ENCODE measurements at places on chromosomes 1 and 21.
A peak's percentile ranks its signal among the peaks of the same experiment; 100 is the strongest.

GRCh38 chr21:34526618-34527290 is 14.7 kb upstream of the KCNE1 start:
- DNase-seq, result peak; percentile 51

- no peak for DNase-seq
Measured at GRCh38 chr21:26001356-26001755, 169.2 kb downstream of the APP start.

GRCh38 chr1:201112173-201112731 is at the start of gene CACNA1S:
Gene CACNA1S, minus strand, starts transcription at chr1:201112426. Its CDS starts 87 bp downstream, at chr1:201112339.
- no peak for DNase-seq

DNA sequence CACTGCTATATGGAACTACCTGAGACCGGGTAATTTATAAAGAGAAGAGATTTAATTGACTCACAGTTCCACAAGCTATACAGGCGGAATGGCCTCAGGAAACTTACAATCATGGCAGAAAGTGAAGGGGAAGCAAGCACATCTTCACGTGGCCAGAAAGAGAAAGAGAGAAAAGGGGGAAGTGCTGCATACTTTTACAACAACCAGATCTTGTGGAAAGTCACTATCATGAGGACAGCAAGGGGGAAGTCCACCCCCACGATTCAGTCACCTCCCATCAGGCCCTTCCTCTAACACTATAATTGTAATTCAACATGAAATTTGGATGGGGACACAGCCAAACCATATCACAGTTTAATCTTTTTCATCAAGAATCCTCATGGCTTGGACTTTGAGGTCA is 339.2 kb upstream of the AJAP1 start:
- DNase-seq, result no peak

DNA sequence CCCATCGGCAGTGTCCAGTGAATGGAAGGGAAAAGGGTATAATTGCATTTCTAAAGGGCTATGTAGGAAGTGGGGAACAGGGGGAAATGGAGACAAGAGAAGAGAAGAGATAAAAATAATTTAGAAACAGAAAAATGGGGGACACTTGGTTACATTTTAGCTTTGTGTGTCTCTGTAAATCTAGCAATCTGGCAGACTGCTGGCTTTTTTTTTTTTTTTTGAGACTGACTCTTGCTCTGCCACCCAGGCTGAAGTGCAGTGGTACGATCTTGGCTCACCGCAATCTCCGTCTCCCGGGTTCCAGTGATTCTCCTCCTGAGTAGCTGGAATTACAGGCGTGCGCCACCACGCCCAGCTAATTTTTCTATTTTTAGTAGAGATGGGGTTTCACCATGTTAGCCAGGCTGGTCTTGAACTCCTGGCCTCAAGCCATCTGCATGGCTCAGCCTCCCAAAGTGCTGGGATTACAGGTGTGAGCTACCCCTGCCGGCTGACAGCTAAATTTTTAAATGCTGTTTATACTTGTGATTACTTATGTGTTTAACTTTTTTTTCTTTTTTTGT is 53.4 kb downstream of the AGPAT3 start:
- DNase-seq, result no peak

- DNase-seq, result no peak
Measured at GRCh38 chr1:40711465-40712404, 20.2 kb downstream of the NFYC start.

DNA sequence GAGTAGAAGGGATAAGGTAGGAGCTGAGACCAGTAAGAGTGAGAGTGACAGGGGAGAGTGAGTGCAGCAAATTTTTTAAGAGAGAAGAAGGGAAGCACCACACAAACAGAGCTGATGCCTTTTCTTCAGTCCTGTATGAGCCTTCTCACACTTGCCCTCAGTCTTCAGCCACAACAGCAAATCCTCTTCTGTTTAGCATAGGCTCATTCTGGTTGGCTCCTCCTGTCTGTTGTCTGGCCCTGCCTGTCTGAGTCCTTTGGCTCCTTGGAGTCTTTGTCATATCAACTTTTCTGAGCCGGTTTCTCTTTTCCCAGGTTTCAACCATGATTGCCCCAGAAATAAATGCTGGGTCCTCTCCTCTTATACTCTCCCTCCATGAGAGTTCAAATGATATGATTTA is 12.7 kb upstream of the CASQ1 start:
- DNase-seq, result no peak

GRCh38 chr1:15810073-15810472 is 2.6 kb upstream of the UQCRHL start:
- DNase-seq, result peak; percentile 57

Data from globus pallidus (tissue), 1 donor.